Hematopoietic multipotent progenitor cell (in vitro differentiated cells): ENCODE measurements at places on chromosomes 2 and 18. TPM values are rescaled to one million over a fixed set of nuclear protein-coding genes. Genes with fewer than 3 reads are reported as not detected.

Gene STARD6
- not detected for total RNA-seq

Gene CLHC1
- total RNA-seq: 3.8 TPM

Gene PLGLB2
- 0.54 TPM for total RNA-seq

Gene CD8B2
- under 0.01 TPM for total RNA-seq

Gene CENPA
- total RNA-seq: 0.81 TPM

Gene TMEM37
- not detected for total RNA-seq

Gene ABCG8
- under 0.01 TPM for total RNA-seq

- no peak for DNase-seq
Measured at GRCh38 chr2:83085869-83086268, 1373.2 kb downstream of the SUCLG1 start.

DNA sequence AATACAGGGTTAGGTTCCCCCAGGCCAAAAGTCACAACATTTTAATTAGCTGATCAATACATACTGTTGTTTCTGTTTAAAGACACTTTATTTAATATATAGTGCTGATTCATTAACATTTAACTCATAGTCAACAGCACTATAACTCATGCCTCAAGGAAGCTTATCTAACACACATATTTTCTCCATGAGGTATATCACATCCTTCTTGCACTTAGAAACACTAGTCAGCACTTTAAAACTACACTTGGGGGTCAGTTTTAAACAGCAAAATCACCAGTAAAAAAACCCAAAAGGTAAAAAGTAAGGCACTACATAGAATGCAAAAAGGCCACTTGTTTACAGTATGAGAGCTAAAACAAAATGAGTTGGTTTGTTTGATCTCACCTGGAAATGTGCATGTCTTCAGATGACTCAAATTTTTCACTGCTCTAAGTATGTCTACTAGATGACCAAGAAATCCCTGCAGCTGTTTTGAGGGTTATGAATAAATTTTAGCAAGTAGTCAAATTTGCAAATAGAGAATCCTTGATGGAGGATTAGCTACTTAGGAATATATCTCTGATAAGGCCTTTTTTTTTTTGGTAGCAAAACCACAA lies 54.1 kb upstream of the EPB41L5 start:
- DNase-seq: no peak

DNA sequence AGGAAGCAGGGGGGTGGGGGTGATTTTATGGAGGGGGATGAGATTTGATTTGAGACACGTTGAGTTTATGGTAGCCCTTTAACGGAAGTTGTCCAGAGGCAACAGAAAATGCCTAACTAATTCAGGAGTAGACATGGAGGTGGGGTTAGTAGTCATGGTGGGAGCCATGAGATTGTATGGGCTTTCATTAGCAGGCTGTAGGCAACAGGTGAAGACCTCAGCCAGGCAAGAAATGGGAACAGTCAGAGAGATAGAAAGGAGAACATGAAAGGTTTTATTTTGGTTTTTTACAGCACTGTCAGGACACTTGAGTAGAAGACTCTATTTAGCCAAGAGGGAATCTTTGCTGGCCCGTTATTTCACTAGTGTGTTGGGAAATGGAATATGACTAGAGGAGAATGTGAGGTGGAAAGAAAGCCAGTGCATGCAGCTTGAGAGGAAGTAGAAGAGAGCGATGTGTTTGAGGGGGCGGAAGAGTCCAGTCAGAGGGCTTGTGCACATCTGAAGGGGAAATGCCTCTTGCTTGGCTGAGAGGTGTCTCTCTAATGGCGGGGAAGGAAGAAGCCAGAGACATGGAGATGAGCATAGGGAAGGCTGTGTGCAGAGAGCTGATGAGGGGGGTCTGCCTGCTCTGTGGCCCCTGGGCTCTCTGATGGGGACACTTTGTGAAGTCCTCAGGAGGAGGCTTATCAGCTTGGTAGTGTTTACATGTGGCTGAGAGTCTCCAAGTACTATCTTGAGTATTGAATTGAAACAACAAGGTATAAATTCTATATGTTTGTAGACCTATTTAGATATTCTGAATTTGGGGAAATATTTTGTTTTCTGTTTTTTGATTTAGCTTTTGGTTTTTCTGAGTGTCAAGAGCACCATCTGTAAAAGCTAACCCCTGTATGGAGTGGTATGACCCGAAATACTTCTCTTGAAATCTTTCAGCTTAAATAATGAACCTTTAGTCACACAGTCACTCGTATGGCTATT lies 66.9 kb upstream of the ITM2C start:
- peak; percentile 36 for DNase-seq

GRCh38 chr2:184416146-184416913 lies 182.0 kb upstream of the ZNF804A start:
- DNase-seq: no peak

- no peak for DNase-seq
Measured at GRCh38 chr2:2586068-2586776, 255.1 kb upstream of the MYT1L start.

DNA sequence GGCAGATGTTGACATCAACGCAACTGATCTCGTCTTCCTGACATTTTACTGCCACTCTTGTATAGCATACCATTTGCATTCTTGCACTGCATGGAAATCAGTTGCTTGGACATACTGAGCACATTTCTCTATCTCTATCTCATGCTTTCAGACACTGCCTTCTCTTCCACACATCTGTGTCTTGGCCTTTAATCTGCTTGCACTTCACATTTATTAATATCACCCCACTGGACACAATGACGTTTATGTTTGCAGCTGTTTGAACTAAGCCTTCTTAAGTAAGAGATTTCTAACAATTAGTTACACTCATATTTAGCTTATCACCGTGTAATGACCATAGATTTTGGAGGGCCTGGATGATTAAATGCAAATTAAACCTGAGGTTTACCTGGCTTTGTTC lies 229.8 kb upstream of the CDH19 start:
- DNase-seq: no peak

DNA sequence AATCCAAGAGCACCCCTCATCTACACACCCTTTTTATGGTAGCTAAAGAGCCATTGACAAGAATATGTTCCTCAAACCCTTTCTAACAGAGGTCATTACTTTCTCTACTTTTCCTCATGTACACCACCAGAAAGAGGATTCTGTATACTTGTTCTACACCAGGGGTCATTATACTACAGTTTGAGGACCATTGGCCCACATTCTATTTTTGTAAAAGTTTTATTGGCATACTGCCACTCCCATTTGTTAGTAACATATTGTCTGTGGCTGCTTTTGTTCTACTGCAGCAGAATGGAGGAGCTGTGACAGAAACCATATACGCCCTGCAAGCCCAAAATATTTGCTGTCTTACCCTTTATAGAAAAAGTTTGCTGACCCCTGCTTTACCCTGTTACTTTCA lies 14.3 kb downstream of the HTR2B start:
- no peak for DNase-seq

GRCh38 chr2:4346628-4347027 lies 643.3 kb downstream of the DCDC2C start:
- no peak for DNase-seq

DNA sequence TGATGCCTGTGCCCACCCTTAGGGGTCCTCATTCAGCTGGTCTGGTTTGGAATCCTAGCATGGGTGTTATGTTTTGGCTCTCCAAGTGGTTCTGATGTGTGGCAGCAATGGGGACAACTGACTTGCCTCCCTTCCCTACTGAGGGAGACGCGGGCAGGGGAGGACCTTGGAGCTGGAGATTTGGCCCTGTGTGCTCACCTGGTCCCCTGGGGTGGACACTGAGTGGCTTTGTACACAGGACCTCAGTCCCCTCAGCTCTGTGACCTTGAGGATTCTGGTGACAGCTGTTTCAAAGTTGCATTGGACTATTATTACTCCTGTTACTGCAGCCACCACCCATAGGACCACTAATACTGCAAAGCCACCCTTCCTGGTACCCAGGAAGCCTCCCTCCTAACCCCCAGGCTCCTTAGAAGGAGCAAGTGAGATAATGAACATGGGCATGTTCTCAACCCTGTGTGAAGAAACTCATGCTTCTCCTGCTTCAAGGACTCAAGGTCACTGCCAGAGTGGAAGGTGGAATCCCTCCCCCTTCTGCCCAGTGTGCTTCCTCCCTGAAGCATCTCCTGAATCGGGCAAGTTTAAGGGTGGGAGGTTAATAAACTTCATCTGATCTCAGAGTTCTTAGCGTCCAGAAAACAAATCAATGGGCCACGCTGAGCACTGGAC lies 26.5 kb downstream of the TMEM182 start:
- DNase-seq: no peak

DNA sequence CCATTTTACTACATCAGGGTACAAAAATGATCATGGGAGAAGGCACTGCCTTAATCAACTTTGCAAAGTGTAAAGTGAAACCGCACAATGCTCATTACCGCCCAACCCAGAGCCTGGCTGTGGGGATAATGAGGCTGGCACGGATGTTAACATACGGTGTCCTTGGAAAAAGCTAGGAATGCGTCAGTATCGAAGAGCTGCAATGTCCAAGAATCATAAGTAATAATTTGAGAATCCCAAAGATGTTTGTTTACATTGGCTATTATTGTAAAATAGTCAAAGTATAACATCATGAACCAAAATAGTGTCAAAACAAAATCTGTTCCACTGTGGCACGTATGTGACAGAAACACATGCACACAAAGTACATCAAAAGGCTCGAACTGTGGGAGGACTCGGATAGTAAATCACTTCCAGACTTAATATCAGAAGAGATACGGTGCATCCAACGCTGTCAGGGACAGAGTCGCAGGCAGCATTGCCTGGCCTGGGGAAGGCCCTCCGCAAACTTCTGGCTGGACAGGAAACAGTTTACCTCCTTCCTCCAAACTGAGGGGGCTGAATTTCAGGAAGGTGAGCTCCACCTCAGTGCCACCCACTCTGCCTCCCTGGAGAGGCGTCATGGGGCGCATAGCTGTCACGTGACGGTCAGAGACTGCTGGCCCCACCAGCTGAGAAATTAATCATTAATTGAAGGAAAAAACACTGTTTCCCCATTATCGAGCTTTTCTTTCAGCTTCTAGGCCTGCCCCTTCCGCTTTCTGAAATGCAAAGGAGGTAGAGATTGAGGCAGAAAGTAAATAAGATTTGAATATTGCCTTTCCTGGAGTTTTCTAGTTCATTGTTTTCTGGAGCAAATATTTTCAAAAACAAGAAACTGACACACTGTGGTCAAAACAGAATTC lies 1.8 kb upstream of the ID2 start:
- no peak for DNase-seq

- no peak for DNase-seq
Measured at GRCh38 chr2:203195331-203196036, 43.3 kb upstream of the CYP20A1 start.
